ENCODE measurements at places on chromosomes 7 and 10.

GRCh38 chr7:3043544-3044371, at the start of gene CARD11:
TSS of gene CARD11 (minus strand) at chr7:3043867. CDS start at chr7:2958506, 85,361 bp downstream.
- DNase-seq: no peak

GRCh38 chr7:26857506-26858240, 6.7 kb downstream of the SKAP2 start:
- no peak for DNase-seq

DNA sequence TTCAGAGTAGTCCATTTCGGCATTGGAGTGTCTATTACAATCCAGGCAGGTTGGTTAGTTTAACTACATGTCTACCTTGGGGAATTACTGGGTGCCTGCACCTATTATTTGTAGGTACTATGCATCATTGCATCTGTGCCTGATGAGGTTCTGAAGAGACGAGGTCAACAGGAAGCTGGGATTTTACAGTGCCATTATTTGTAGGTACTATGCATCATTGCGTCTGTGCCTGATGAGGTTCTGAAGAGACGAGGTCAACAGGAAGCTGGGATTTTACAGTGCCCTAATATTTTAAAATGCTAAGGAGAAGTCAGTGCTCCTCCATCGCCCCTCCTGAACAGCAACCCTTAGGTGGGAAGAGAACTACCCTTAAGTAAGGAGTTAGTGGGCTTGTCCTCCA, 41.7 kb downstream of the NPY start:
- no peak for DNase-seq

DNA sequence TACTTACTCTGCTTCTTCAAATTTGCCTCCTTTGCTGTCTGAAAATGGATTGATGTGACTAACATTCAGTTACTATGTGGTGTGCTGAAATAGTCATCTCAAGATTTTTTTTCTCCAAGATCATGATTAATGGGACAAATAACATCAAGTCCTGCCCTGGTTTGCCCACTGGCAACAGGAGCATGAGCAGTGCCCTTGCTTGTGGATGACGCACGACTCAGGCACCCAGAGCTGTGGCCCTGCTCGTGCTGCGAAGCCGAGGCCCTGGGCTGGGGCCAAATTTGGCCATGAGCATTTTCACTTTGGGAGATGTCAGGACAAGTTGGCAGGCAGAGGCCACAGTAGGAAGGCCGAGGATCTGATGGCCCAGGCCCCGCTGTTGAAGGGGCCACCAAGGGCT, 239.8 kb upstream of the IGFBP3 start:
- no peak for DNase-seq

- no peak for DNase-seq
These were observed 99.6 kb upstream of the BMPER start for GRCh38 chr7:33805630-33806233.

- no peak for DNase-seq
These were observed 91.2 kb downstream of the SPAG6 start for GRCh38 chr10:22436526-22436892.

DNA sequence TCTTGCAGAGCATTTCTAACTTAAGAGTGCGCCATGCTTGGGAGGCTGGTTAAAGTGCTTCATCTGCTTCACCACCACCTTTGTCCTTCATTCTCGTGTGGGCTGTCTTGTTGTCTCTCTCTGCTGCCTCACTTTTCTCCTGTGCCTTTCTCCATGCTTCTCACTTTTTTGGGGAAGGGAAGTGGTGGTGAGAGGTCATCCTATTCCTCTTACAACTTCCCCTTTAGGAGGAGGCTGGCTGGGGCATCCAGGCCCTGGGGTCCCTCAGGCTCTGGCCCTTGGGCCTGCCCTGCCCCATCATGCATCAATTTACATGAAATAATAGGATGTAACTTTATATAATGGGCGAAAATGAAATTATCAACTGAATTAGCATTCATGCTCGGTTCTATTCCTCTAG, 39.9 kb upstream of the PIP4K2A start:
- no peak for DNase-seq

GRCh38 chr7:124647630-124648306, 117.8 kb downstream of the GPR37 start:
- no peak for DNase-seq

- no peak for DNase-seq
These were observed 257.6 kb upstream of the NPY start for GRCh38 chr7:24026351-24026750.

DNA sequence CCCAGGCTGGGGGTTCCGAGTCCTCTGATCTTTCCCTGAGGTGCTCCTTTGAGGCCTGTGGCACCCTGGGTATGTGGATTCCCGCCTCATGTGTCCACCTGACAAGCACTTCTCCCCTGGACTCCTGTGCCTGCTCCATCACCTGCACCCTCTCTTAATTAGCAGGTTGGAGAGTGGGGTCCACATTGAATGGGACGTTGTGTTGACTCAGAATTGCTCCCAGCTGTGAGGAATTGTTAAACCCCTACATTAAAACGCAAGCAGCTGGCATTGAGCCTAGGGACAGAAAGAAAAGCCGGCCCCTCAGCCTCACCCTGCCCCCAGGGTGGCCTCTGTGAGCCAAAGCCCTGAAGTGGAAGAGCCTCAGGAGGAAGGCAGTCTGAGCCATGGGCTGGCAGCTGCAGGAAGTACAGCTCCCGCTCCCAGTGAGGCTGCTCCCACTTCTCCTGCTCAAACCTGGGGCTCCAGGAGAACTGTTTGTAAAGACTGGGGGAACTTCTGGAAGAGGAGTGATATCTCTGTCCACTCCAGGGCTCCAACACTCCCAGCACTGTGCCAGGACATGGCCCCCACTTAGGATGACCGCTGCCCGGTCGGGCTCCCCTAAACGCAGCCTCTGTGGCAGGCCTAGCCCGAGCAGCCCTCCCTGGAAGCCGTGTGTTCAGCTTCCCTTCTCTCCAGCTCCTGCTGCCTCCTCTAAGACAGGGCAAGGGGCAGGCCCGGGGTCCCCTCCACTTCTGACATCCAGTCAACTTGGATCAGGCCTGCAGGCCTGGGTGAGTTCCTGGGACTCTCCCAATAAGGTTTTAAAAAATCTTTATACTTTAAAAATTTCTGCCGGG, 1.8 kb upstream of the OPN4 start:
- DNase-seq: peak; percentile 53

GRCh38 chr10:986881-987619, 1.2 kb upstream of the GTPBP4 start:
- no peak for DNase-seq

DNA sequence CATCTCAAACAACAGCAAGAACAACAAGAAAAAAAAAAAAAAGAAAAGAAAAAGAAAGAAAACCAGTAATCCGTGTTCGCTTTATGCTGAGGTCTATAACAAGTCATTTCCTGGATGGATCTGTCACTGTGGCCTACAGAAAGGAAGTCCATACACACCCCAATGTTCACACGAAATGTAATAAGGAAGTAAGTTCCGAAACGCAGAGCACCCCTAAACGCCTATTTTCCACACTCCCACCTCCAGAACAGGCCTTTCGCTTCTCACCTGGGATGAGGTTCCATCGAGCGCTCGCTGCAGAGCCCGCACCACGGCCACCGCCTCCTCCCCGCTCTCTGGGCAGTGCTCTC, 735 bp downstream of the ZNF394 start:
- DNase-seq: no peak

DNA sequence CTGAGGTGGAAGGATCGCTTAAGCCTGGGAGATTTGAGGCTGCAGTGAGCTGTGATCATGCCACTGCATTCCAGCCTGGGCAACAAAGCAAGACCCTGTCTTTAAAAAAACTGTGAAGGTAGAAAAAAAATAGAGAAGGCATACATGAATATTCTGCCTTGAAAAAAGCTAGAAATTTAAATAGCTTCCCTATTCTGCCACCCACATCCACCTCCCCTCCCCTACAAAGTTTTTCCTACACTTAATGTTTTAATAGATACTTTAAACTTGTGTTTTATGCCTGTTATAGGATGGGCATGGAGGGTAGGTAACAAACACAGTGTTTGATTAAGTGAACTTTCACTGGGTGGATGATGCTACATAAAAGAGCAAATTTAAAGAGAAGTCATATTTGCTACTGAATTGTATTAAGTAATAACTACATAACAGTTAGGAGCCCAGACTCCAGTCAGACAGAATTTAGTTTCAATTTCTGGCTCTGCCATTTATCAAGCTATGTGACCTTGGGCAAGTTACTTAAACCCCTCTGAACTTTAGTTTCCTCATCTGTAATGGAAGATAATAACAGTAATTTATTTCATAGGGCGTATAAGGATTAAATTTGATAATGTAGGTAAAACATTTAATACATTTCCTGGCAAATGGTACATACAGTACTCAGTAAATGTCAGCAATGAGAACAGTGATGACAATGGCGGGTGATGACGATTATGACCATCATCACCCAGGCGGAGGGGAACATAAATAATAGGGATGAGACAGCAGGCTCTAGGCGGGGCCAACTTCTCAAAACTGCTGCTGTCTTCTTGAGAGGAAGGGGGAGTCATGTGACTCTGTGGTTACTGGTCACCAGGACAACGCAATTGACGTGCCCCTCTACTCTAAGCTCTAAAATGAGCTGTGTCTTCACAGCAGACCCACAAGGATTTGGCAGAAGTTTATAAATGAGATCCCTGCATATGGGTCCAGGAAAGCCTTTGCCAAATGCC, 15.8 kb downstream of the DNMBP start:
- no peak for DNase-seq

DNA sequence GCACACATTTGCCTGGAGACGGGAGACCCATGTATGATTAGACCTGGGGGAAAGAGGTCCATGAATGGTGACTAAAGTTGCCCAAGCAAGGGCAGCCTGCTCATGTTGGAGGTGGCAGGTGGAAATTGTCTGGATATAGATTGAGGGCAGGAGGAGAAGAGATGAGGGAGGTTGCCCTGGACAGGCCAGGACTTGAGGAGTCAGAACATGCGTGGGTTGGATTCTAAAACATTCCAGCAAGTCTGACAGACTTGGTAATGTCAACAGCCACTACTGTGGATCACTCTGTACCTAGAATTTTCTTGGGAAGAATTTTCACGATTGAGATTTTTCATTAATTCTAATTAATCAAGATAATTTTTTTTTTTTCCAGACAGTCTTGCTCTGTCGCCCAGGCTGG, 19.1 kb upstream of the SVOPL start:
- no peak for DNase-seq

- no peak for DNase-seq
These were observed 3.9 kb downstream of the LRMDA start for GRCh38 chr10:75435291-75435690.

DNA sequence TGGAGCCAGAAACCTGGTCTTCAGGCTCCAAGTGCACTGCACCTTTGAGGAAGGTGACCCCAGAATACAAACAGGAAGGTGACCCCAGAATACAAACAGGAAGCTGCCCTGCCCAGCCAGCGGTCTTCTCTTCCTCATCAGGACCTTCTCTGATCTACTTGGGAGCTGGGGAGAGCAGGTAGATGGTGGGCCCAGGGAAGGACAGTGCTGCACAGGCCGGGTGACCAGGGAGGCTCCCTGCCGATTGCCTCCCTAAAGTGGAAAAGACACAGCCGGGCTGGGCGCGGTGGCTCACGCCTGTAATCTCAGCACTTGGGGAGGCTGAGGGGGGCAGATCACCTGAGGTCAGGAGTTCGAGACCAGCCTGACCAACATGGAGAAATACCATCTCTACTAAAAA, 151.8 kb upstream of the CHST15 start:
- no peak for DNase-seq

DNA sequence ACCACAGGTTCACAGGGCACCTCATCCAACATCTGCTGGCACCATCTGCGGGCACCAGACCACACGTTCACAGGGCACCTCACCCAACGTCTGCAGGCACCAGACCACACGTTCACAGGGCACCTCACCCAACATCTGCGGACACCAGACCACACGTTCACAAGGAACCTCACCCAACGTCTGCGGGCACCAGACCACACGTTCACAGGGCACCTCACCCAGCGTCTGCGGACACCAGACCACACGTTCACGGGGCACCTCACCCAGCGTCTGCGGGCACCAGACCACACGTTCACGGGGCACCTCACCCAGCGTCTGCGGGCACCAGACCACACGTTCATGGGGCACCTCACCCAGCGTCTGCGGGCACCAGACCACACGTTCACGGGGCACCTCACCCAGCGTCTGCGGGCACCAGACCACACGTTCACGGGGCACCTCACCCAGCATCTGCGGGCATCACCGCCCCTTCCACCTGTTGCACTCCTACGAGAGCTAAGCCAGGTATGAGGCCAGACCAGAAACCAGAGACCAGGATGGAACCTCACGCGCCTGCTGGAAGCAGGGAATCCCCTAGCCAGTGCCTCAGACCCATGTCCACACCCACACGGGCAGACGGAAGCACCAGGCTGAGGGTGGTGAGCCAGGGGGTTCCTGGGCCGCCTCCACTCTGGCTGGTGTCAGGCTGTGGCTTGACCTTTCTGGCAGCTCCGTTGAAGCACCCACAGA, 182.8 kb downstream of the MAD1L1 start:
- no peak for DNase-seq

DNA sequence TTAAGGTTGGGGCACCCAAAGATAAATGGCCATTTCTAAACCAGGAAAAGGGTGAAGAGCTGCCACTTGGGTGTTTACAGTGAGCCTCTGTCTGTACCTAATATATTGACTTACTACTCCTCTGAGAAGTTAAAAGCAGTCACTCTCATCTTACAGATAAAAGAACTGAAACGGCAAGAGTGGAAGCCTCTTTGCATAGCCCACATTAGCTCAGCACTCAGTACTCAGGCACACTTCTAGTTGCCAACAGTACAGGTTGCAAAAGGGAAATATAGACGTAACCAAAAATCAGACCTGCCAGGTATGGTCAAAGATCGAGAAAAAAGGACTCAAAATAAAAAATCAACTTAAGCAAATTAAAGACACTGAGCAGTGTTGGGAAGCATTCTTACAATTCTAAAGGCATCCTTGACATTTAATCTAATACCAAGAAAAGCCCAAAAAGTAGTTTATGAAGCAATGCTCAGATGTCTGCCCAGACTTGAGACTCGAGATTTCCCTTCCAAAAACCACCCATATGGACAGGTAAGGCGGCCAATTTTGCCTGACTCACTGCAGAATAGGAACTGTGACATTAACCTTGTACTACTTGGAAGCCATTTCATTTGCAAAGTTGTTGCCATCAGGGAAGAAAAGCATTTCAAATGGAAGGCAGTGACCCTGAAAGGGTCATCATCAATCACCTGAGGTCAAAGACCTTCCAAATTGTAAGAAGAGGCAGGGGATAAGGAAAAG, 139.3 kb downstream of the SLC25A13 start:
- DNase-seq: no peak

DNA sequence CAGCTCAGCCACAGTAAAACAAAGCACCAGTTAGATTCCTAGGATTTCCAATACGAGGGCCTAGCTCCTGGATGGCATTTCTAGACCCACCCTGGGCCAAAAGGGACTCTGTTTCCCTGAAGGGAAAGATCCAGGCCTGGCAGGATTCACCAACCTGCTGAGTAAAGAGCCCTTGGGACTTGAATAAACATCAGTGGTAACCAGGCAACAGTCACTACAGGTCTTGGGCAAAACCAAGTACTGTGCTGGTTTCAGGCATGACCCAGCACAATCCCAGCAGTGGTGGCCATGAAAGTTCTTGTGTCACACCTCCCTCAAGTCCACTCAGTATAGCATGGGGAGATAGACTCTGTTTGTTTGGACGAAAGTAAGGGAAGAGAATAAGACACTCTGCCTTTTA, 31.0 kb upstream of the STARD3NL start:
- no peak for DNase-seq

Data from NCI-H748 treated with DMSO at 0.1 percent for 48 hours (cell line).